NCI-H524 treated with DMSO at 0.1 percent for 48 hours (cell line): ENCODE measurements at places on chromosomes 16 and 17.

DNA sequence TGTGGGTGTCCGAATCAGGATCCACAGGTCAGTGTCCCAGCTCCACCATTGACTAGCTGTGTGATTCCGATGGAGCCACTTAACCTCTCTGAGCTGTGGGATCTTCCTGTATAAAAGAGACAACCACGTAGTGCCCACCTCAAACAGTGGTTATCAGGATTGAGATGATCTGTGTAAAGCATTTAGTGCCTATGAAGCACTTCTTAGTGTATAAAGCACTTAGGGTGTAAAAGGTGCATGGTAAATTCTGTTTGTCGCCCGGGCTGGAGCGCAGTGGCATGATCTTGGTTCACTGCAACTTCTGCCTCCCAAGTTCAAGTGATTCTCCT is 95.2 kb downstream of the MARF1 start:
- no peak for DNase-seq

DNA sequence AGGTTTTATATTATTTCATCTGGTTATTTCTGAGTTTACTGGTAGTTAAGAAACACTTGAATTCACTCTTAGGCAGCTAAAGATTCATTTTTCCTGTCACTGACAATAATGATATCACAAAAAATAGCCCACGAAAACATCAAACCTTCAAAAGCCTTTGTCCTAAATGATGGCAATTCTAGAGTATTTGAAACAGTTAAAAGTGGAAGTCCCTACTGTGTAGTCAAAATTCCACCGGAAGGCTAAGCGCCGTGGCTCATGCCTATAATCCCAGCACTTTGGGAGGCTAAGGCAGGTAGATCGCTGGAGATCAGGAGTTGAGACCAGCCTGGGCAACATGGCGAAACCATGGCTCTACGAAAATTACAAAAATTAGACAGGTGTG is 103.5 kb downstream of the HIC1 start:
- no peak for DNase-seq

GRCh38 chr17:80839511-80839941 is 152.1 kb upstream of the CHMP6 start:
- no peak for DNase-seq

DNA sequence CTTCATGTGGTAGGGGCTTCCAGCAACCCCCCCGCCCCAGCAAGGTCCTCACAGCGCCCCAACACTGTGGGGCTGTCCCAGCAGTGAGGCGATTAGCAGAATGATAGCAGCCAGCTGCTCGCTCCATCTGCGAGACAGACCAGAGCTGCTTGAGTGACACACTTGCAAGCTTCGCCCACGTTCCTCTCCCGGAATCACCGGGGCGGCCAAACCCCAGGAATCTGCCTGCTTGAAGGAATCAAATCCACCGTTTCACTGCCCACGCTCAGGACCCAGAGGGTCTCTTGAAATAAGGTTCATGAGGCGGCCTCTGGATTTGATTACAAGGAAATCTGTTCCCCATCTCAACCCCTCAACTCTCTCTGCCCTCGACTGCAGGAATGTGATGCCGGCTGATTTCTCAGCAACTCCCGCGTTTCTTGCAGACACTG is 356.0 kb downstream of the C16orf95 start:
- DNase-seq = no peak

DNA sequence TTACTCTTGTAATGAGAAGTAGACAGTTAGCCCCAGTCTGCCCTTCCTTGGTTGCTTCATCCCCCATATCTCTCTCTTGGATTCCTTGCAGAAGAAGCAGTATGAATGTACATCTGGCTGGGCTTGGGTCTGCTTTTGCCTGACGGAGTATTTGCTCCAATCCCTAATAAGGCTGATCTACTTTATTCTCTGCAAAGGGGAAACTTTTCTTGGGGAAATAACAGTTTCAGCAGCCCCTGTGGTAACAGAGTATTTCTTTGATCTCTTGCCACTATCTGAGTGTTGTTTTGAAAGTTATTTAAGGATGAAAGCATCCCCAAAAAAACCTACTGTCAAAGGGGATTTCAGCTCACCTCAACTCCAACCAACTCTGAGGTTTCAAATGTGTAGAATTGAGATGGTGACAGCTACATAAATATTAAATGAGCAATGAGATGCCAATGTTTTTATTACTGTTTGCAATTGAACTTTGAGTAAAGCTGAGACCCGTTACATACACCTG is 168.9 kb upstream of the NOG start:
- DNase-seq = no peak

DNA sequence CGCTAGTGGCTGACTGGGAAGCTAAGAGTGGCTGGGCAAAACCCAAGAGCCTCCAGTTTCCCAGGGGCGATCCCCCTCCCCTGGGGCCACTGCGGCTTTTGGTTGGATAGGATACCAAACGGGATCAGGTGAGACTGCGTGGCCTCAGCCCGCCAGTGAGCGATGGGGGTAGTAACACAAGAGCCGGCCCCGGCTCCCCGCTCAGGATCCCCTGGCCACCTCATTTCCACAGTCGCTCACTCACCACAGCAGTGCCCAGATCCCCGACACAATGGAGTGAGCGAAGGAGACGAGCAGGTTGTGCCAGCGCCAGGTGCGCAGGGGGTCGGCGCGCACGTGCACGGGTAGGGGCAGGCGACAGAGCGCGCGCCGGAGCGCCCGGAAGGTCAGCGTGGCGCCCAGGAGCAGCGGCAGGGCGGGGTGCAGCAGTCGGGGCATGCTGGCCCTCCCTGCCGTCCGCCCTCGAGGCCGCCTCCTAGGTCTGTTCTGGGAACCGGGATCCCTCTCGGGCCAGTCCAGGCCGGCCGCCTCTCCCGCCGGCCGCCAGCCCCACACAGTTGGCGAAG is 290 bp downstream of the TLCD1 start:
- DNase-seq = peak; percentile 59
